Motor neuron (in vitro differentiated cells): ENCODE measurements at places on chromosomes 5 and 9. TPM values are rescaled to one million over a fixed set of nuclear protein-coding genes. Genes with fewer than 3 reads are reported as not detected.
A peak's percentile ranks its signal among the peaks of the same experiment; 100 is the strongest.

The PPP3R2 gene
- total RNA-seq: 0.39 TPM in 1 of 2 replicates, not detected in the other

The DMRT3 gene
- 2.1 and 2.6 TPM in 2 replicates for total RNA-seq

DNA sequence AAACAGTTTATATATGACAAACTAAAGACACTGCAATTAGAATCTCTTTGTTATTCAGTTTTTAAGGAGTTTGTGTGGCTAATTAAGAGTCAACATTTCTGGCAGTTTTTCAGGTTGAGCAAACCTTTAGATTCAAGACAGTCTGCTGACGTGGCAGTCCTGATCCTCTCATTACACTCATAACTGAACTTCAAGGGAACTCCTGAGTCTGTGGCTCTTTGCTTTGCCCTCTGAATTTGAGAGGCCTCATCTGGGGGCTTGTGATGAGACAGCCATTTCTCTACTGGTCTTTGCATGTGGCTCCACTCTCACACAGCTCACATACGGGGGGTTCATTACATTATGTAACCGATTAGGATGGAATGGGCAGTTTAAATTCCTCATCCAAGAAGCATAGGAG is 182.9 kb upstream of the MEF2C start:
- ATAC-seq: peak; percentile 21

DNA sequence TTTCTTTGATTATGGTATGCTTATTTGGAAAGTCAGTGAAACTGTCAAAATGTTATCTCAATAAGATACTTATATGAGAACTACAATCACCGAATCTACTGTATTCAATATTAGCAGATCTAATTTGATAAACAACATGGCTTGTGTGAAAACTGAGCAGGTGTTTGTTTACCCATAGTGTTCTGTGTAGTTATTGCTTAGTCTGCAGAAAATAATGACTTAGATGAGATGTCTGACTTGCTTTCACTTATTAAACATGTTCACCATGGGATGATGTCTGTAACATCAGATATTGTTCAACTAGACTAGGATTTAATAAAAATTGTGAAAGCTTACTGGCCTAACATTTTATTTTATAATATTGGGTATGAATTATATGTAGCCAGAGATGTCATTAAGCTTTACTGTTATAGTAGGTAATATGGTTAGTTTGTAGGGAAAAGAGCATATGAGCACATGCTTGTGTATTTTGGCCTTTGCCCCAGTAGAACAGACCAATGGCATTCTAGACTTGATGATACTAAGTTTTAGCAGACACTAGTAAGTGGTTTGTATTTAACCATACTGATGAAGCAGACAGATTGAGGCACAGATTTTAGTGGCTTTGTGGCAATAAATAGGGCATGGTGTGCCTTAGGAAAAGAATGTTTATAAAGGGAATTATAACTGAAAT is 16.4 kb downstream of the SUB1 start:
- no peak for ATAC-seq
